Amygdala (tissue), 56 donors: ENCODE measurements at places on chromosomes 1 and 21.

- no peak for DNase-seq
These were observed 294.8 kb downstream of the PCP4 start for GRCh38 chr21:40162075-40162474.

GRCh38 chr1:25174730-25175612 lies 57.3 kb downstream of the SYF2 start:
- DNase-seq = peak; percentile 65

DNA sequence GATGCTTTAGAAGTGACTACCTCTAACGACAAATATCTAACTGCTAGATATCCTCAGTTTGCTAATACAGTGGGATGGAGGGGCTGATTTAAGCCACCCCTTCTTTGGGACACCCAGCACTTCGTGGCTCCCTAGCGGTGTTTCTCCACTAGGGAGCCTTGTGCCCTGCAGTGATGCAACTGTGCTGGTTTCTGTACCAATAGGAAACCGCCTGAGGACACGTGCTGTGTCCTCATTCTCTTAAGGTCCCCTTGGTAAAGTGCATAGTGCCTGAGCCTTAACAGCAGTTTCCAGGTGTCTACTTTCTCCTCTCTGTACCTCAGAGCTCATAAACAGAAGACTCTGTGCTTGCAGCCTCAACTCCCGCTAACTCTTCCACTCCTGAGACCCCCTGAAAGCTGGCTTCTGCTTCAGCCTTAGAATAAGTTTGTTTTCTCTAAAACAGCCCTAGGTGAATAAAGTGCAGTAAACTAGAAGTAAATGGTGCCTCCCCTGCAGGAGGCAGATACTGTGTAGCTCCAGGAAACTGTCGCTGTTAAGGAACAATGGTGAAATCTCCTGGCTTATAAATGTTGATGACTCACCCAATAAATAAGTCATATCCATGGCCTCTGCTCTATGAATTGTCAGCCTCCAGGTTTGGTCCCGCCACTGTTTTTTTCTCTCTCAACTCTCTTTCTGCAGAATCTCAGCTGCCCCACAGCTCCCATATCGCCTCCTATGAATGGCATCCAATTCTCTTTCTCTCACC lies 130.4 kb downstream of the AK5 start:
- no peak for DNase-seq

GRCh38 chr21:28932717-28933116 lies 60.0 kb downstream of the LTN1 start:
- DNase-seq = no peak
